ENCODE measurements at places on chromosomes 2 and 18.

DNA sequence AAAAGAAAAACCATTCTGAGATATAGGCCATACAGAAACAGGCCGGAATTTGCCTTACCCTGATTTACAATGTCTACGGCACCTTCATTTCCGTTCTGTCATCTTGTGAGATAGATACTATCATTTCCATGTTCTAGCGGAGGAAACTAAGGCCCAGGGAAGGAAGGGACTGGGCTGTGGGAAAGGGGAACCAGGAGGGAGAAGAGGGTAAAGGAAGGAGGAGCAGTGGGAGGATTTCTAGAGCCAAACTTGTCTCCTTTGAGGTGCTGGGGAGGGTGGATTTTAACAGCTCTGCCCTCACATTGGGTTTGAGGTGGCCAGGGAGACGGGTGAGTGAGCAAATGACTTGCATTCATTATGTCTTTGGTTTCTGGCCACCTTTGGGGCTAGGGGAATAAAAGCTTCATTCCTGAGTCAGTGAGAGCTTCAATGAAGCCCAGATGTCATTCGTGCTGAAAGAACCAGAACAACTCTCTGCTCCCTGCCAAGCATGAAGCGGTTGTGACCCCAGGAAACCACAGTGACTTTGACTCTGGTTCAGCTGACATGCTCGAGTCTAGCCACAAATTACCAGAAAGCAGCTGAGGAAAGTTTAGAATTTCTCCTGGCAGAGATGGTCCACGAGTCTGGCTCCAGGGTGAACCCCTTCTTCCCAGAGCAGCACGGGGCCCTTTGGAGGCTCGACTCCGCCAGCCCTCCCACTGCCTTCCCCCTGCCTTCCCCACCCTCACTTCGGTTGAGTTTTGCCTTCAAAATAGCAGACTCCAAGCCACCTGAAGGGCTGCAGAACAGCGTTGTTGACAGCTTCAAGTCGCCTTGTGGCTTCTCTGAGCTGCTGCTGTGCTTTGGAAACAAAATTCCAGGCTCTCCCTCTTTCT, 3.8 kb downstream of the ACTG2 start:
- DNase-seq, result peak; percentile 35

DNA sequence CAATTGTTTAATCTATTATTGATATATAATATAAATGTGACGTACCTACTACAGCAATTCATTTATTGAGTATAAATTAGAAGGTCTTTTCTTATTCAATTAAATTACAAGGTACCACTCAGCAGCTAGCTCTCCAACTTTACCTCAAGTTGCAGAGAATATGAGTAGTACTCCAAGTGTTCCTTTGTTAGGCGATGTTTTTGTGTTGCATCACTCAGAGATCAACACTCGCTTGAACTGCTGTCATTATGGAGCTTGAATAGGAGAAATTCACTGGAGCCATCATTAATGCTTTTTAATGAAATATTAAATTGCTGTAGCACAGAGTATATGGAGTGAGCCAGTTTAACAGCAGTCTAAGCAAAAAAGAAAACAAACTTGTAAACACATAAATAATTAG, 320.0 kb downstream of the FSIP2 start:
- no peak for DNase-seq

DNA sequence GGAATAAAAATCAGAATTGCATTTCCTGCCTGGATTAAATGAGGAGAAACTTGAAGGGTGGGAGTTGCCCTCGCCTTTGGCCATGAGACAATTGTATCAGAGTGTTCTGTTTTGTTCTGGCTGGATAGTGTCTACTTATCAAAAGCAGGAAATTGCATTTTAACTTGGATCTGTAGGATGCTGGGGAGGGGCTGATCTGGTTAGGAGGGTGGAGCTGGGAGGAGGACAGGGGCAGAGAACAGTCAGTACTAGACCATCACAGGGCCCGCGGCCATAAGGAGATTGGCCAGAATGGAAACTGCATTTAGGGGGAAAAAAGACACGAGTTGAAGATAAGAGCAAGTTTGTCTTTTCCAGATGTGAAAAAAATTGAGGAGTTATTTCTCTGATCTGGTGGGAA, 199.1 kb upstream of the POU3F3 start:
- no peak for DNase-seq

DNA sequence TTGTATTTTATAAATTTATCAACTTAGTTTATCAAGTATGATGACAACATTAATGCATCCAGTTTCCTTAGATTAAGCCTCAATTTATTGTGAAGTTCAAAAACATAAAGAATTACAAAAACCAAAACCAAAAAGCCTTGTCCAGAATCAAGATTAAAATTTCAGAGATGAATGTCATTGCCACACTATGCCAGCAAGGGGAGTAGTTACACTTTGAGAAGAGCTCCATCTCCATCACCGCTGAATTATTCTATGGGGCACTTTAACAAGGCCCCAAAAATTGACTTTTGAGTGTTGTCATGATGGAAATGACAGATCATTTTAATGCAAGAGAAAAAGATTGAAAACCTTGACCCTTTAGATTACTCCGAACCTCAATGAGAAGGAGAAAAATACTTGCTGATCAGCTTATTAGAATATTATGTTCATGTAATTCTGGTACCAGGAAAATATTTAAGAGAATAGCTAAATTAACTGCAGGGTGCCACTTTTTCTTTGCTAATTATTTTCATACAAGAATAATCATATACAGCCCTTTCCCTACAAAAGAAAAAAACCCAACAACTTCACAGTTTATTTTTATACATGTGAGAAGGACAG, 152.5 kb upstream of the AQP4 start:
- no peak for DNase-seq

- no peak for DNase-seq
These were observed 136.5 kb downstream of the RNF144A start for GRCh38 chr2:7053650-7054265.

- DNase-seq, result no peak
These were observed 4.9 kb upstream of the IL1B start for GRCh38 chr2:112841295-112842044.

DNA sequence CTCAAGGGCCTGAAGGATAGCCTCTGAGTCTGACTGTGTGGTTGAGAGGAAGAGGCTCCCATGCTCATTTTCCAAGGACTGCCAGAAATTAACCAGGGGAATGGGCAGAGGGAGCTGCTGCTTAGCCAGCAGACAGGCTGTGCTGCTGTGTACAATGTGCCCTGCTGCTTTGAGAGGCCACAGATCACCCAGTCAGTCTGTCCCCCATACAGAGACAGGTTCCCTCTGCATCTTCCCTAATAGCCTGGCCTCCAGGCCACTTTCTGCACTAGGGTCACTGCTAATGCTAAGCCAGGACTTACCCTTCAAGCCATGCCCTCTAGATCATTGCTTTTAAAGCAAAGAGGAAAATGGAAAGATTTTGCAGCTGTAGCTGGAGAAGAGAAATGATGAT, 341.1 kb downstream of the CYRIA start:
- no peak for DNase-seq

GRCh38 chr2:220127311-220127710, 499.9 kb downstream of the SLC4A3 start:
- no peak for DNase-seq

DNA sequence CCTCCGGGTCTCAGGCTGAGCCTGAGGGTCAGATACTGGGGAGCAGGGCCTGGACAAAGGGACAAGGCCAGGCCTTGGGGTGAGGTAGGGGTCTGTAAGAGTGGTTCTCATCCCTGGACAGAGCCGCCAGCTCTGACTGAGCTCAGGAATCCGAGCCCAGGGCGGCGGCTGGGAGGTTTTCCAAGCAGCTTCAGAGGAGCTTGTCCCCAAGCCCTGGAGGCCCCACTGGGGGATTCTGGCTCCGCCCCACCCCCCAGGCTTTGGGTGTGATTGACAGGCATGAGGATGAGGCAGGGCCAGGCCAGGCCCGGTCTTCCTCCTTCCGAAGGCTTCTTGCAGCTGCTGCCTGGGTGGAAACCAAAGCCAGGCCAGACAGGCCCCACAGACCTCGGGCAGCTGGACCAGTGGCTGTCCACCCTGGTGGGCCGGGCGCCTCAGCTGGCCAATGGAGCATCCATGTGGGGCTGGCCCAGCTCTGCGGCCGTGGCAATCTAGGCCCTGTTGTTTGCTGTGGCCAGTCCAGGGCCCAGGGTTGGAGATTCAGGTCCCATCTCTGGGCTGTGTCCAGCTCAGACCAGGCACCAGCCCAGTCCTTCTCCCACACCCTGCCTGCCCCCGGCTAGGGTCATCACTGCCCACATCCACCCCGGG, 23.1 kb upstream of the GPC1 start:
- DNase-seq, result no peak

DNA sequence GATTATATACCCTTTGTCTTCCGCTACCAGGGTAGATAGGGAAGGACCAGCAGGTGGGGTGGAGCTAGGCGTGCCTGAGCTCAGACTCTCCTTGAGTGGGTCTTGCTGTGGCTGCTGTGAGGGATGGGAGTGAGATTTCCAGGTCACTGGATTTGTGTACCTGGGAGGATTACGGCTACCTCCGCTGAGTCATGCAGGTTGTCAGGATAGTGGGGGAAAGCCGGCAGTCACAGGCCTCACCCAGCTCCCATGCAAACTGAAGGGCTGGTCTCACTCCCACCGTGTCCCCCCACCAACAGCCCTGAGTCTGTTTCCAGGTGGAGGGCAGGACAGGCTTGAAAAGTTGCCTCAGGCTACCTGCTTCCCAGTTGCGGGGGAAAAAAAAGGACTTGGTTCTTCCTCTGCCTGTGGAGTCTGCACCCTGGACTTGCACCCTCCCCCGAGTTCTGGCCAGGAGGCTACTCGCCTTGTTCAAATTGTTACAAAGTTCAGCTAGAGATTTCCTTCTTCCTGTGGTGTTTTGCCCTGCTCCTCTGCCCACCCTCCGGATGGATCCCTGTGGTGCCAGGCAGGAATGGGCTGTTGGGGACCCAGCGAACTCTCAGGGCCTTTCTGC, 268.3 kb downstream of the VAPA start:
- no peak for DNase-seq

- DNase-seq, result no peak
These were observed 5.6 kb downstream of the ITGB1BP1 start for GRCh38 chr2:9417725-9418124.

- no peak for DNase-seq
These were observed 27.0 kb downstream of the TFPI start for GRCh38 chr2:187527262-187527661.

- DNase-seq, result no peak
These were observed 1306.8 kb upstream of the NXPH2 start for GRCh38 chr2:140086964-140087363.

DNA sequence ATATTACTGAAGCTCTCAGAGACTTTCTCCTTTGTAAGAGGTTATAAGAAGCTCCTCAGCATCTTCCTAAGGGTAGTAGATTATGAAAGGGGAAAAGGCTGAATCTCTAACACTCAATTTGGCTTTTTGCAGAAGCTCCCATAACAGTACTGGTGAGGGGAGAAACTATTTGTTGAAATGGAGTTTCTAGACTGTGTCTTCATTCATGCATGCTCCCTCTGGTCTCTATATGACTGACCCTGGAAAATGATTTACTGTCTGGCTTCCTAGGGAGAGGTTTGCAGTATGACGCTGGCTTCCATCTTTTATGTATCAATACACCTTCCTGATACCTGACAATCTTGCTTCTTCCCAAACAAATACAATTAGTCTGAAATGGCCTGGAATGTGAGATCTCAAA, 63.9 kb downstream of the LDAH start:
- DNase-seq, result no peak

DNA sequence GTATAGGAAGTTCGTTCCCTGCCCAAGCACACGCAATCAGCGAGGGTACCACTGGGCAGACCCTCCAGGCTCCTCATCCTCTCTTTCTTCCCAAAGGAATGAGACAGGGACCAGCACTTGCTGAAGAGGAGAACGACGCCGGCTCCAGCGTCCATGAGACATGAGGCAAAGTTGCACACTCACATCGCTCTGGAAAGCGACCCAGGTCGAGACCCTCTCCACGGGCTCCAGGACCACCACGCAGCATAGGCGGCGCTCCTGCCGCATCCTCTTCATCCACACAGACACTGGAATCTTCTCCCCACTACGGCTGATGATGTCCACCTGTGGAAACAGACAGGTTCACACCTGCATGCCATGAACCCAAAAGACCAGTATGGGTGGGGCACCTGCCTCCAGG, 10.8 kb downstream of the PASK start:
- no peak for DNase-seq

DNA sequence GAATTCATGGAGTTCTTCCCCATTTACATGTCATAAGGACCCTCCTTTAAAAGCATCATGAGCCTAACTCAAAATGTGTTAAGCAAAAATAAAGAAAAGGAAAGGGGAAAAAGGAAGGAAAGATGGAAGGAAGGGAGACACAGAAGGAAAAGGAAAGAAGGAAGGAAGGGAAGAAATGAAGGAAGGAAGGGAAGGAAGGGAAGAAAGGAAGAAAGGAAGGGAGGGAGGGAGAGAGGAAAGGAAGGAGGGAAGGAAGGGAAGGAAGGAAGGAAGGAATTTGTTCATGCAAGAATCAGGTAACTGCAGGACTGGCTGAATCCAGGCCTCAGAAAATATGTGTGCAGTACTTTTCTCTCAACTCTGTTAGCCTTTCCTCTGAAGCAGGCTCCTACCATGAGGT, 32.0 kb downstream of the KIAA2012 start:
- DNase-seq, result no peak

DNA sequence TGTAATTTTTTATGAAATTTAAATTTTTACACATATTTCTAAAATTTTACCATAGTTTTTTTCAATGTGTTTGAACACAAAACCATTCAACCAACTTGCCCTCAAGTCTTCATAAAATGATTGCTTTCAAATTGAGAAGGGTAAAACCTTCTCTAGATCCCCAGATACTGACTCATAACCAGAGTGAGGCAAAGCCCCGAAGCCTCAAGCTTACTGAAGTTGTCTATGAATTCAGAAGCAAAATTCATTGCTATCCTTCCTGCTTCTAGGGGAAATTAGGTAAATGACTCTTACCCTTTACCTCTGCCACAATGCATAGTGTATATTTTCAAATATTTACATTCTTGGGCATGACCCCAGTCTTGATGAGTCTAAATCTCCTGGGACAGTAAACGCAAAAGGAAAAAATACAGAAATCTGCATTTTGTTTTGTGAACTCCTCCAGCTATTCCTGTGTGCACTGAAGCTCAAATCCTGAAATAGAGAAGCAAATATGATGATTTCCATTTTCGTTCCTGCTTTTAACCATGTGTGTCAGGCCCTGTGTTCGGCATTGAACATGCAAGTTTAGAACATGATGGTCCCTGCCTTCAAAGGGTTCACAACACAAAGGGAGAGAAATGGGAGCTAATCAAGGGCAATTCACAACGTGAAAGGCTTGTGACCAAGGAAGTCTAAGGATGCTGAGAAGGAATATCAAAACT, 246.3 kb downstream of the SUCLG1 start:
- DNase-seq, result no peak

GRCh38 chr18:57141208-57142129, 5.4 kb upstream of the BOD1L2 start:
- no peak for DNase-seq

All from activated gamma-delta T cell treated with Interleukin-2 at 50 U/mL for 16 hours (primary cell).